ENCODE measurements at places on chromosomes 16 and 17.

DNA sequence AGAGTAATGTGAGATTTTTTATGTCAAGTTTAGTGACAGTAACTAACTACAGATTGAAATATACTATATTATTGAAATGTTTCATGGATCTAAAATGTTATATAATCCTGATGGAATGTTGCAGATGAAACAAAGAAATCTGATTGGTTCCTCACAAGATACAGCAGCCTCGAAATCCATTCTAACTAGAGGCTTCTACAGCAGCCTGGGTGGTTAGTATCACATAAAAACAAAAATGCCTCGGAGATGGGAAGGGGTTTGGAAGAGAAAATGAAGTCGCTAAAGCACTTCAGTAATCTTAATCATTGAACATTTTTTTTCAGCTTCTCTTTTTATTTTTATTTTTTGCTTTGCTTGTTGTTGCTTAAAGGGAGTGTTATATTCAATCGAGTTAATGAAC lies 75.2 kb downstream of the TANC2 start:
- no peak for DNase-seq

- DNase-seq = no peak
Observed at GRCh38 chr16:78218279-78218678, 118.8 kb downstream of the WWOX start.

- no peak for DNase-seq
Observed at GRCh38 chr16:11583166-11583565, 3.6 kb downstream of the LITAF start.

DNA sequence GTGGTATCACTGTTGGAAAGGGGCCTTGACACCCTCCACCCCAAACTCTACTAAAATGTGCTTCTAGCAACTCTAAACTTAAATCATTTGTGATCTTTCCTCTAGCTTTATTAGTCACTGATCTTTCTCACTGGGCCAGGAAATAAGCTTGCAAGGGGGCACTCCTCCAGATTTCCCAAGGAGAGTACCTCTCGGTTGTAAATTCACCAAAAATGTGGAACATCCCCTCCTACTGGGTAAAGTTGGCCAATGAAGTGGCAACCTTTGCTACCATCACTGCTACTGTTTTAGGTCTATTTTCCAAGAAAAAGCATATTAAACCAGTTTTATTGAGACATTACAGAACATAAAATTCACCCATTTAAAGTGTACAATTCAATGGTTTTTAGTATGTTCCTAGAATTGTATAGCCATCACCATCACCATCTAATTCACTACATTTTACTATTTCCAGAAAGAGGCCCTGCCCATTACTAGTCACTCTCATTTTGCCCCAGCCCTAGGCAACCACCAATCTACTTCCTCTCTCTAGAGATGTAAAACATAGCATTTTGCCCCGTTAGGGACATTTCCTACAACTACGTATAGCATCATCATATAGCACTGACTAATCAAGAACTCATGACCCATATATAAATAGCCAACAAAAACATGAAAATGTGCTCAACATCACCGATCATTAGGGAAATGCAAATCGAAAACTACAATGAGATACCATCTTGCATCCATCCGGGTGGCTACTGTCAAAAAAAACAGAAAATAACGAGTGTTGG lies 44.6 kb upstream of the ADCY9 start:
- DNase-seq = no peak

- no peak for DNase-seq
Observed at GRCh38 chr16:61385392-61386071, 650.7 kb downstream of the CDH8 start.

DNA sequence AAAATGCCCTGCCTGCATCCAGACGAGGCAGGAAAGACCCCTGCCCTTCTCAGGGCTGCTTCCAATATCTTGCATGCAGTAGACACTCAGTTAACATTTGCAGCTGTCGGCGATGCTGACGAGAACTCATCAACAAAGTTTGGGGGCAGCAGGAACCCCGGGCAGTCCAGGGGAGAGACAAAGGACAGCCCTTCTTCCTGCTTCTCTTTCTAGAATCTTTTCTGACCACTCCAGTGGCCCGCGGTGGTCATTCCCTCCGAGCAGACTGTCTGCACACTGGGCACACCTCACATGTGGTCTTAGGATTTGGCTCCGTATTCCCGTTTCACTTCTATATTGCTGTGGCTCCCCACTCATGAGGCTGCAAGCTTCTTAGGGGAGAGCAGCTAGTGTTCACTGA lies 31.0 kb upstream of the MFSD6L start:
- DNase-seq = no peak

DNA sequence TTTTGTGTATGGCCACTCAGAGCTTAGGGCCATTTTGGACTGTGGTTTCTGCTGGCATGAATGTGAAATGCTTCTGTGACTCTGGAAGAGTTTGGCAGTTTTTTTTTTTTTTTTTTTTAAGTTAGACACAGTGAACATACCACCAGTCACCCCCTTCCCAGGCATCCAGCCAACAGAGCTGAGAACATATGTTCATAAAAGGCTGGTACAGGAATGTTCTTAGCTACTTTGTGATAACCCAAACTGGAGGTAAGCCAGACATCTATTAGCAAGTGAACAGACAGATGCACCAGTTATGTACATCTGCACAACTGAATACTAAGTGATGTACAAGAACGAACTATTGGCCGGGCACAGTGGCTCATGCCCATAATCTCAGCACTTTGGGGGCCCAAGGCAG lies 92.7 kb downstream of the ABCC1 start:
- DNase-seq = no peak

- DNase-seq = no peak
Observed at GRCh38 chr16:89257281-89257731, 39.8 kb downstream of the ZNF778 start.

DNA sequence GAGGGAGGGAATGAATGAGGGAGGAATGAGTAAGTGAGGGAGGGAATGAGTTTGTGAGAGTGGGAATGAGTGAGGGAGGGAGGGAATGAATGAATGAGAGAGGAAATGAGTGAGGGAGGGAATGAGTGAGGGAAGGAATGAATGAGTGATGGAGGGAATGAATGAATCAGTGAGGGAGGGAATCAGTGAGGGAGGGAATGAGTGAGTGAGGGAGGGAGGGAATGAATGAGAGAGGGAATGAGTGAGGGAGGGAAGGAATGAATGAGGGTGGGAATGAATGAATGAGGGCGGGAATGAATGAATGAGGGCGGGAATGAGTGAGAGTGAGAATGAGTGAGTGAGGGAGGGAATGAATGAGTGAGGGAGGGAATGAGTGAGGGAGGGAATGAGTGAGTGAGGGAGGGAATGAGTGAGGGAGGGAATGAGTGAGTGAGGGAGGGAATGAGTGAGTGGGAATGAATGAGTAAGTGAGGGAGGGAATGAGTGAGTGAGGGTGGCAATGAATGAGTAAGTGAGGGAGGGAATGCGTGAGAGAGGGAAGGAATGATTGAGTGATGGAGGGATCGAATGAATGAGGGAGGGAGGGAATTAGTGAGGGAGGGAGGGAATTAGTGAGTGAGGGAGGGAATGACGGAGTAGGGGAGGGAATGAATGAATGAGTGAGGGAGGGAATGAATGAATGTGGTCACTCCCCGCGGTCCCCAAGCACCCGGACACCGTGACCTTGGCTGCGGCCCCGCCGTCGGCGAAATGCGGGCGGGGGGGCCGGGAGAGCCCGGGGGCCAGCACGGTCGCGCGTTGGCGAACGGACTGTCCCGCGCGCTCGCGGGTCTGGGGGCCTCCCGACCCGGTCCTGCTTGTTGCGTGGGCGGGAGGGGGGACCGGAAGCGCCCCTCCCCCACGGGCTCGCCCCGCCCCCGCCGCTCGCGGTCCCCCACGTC lies 1.1 kb upstream of the UBE2I start:
- no peak for DNase-seq

- DNase-seq = no peak
Observed at GRCh38 chr16:5015351-5015750, 18.4 kb downstream of the NAGPA start.

GRCh38 chr16:10126686-10127085 lies 55.5 kb downstream of the GRIN2A start:
- no peak for DNase-seq

DNA sequence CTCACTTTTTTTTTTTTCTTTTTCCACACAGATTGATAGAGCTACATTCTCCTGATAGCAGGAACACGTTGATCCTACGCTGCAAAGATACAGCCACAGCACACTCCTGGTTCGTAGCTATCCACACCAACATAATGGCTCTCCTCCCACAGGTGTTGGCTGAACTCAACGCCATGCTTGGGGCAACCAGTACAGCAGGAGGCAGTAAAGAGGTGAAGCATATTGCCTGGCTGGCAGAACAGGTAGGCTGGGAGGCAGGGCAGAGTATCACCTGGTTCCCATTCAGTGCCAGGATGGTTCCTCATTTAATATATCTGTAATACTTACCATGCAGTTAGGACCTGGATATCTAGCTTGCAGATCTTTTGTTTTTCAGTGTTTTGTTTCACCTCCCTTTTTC lies 51.1 kb upstream of the VPS4A start:
- no peak for DNase-seq

DNA sequence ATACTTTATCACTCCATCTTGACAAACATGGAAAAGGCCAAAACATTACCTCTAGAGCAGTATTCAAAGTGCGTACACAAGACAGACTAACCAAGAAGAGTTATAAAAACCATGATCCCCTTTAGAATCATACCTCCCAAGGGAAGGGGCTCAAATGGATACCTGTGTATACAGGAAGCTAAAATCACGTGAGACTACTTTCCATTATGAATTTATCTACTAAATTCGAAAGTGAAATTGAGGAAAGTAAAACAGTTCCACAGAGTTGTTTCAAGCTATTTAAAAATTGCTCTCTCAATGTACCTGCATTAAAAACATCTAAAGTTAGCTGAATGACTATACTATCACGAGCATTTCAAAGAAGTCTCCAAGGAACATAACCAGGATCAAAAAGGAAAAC lies 32.7 kb downstream of the AP1G1 start:
- DNase-seq = no peak

- DNase-seq = no peak
Observed at GRCh38 chr17:75060434-75061054, 13.5 kb downstream of the KCTD2 start.

DNA sequence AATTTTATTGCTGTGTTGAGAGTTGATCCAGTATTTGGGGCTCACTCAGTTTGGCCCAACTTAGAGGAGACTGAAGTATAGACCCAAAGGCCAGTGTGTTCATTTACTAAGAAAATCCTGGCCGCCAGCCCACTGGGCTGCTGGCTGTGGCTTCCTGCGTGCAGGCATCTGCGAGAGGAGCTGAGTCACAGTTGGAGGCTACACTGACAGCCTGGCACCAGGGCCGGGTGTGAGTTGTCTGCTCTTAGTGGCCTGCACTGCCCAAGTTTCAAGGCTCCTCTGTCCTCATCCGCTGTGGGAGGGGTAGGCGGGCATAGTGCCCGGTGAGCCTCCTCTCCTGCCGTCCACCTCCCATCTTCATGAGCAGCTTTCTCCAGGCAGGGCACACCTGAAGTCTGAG lies 54.2 kb downstream of the PLD6 start:
- no peak for DNase-seq

DNA sequence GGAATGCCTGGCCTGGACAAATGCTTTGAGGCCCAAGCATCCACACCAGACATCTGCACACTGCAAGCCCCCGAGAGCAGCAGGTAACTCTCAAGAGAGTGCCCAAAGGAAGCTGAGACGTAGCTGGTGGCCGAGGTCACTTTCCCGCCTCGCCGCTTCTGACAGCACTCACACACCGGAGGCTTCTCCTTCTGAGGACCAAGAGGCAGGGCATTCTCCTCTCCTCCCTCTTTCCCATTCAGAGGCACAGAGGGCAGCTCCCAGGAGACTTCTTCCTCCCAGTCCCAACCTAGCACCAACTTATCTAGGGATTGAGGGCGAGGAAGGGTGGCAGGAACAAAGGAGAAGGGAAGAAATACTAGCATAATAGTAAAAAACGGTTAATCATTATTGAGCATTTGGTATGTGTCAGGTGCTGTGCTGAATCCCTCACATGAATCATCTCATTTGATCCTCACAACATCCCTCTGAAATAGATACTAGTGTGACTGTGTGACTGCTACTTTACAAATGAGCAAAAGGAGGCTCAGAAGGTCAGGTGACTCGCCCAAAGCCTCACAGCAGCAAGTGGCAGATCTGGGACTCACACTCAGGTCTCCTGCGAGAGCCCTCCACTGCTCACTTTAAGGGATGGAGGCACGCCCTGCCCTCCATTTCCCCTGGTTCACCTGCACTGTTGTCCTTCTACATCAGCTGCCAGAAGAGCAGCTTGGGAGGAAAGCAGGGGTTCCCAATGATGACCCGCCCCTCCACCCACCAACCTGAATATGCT lies 41.8 kb downstream of the MYO18A start:
- no peak for DNase-seq
